ENCODE measurements at places on chromosomes 2 and 18.

- DNase-seq, result no peak
Observed at GRCh38 chr2:96113367-96113677, 3.0 kb downstream of the ADRA2B start.

GRCh38 chr2:98028101-98028561 lies 32.4 kb upstream of the TMEM131 start:
- DNase-seq, result no peak

DNA sequence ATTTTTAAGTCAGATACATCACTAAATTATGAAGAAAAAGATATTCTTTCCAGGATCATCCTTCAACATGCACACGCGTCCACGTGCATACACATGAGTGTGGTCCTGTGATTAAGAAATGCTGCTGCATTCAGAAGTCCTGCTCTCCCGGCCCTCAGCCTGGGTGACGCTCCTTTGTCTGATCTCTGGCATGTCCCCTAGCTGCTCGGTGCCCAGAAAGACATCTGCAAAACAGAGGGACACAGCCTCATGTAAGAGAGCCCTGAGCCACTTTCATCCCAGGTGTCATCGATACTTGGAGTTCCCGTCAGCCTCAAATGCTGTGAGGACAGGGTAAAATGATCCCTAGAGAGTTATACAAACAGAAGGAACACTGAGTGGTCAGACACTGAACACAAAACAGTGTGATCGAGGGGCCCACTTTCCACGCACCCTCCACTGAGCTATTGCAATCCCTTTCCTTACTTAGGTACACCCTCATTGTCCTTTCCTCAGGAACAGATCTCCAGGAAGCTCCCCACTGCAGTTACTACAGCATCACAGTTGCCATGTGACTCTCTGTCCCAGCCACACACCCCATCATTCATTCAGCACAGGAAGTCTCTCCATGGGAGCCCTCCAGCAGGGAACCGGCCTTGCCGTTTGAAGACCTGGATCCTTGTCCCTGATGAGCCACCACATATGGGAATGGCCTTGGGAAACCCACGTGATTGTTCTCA lies 32.1 kb downstream of the CRACDL start:
- DNase-seq, result no peak

GRCh38 chr2:66435549-66435875 lies 587 bp downstream of the MEIS1 start:
- no peak for DNase-seq

- DNase-seq, result no peak
Observed at GRCh38 chr2:43059183-43059897, 167.1 kb downstream of the ZFP36L2 start.

DNA sequence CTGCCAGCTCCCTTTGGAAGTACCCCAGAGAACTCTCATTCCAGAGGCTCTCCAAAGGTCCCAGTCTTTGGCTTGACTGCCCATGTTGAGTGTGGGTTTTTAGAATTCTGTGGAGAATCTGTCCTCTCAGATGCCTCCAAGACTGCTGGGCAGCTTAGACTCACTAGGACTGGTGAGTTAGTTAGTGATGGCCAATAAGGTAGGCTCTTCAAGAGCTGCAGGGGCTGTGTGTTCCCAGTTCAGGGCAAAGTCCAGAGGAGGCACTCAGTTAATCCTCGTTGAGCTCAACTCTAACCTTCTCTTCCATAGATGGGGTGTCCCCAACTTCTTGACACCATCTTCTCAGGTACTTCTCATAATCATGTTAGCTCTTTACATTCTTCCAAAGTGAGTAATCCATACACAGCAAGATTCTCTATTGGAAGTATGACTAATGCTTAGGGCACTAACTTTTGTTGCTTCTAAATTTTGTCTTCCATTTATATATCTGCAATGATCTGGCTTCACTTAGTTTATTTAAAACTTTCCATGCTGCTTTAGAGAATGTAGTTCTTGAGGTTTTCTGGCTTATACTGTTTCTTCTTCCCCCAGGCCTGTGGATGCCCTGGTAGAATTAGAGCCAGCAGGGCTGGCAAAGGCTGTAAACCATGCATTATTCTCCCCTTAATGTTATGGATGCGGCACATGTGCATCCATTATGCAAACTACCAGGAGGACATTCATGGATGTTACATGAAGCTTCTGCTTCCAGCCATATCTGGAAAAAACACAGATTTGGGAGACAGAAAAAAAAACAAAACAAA lies 88.9 kb downstream of the POLE4 start:
- DNase-seq, result no peak

DNA sequence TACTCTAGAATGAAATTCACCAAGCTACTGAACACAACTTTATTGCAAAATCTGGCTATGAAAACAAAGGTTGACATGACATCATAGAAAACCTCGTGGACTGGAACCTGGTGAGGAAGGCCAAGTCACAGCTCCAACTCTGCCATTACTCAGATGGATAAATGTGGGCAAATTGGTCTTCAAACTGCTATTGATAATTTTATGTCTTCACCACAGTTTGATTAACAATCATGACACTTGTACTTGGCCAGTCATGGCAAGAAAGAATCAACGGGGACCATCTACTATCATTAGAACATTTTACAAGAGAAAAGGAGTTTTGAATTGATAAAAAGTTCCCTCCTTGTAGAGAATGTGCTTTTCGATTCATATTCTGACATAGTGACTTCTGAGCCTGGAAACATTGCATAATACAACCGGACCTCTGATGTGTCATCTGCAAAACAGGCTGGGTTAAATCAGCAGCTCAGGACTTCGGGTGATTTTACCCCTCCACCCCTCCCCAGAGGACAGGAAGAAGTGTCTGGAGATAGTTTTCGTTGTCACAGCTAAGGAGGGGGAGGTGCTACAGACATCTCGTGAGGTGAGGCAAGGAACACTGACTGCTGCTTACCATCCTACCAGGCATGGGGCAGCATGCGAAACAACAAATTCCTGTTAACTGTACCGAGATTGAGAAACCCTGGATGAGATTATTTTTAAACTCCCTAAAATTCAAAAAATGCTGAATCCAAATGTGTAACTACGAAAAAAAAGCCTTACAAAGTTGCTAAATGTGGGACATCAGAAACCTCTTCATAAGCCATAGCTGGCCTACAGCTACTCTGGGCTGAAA lies 8.4 kb downstream of the L3MBTL4 start:
- no peak for DNase-seq

DNA sequence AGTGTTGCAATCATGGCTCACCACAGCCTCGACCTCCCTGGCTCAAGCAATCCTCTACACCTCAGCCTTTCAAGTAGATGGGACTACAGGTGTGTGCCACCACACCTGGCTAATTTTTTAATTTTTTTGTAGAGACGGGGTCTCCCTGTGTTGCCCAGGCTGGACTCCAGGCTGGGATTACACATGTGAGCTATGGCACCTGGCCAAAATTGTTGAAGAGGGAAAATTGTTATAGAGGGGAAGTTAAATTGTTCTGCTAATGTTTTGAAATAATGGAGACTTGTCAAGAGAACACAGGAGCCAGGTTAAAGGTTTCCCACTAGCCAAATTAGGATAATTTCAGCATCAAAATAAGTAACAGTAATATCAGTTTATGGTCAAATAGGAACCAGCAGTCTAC lies 25.1 kb downstream of the PPIG start:
- DNase-seq, result no peak
